Left lung (tissue), 14 donors: ENCODE measurements at places on chromosomes 4 and X. TPM values are rescaled to one million over a fixed set of nuclear protein-coding genes. Genes with fewer than 3 reads are reported as not detected.

DNA sequence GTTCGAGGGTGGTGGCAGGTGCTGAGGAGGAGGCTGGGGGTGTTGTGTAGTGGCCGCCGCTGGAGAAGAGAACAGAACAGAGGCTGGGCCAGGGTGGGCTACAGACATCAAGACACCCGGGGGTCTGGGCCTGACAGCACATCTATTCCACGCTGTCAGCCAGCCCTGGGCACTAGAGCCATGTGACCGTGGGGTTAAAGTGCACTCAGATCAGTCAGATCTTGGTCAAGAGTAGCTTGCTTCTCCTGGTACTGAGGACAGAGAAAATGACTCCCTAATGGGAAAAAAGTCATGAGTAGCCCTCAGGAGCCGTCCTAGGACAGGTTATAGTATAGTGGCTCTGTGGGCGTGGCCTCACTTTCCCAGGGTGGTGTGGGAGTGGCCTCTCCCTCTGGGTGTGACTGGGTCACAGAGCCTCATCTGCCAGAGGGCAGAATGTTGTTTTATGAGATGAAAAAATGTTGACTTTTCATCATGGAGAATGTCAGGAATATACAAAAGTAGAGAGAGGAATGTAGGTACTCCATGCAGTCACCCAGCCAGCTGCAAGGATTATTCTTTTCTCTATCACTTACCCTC, 19.4 kb downstream of the TRMT44 start:
- DNase-seq = no peak

- DNase-seq = no peak
Observed at GRCh38 chrX:76915836-76916235, 488.3 kb downstream of the MAGEE1 start.

Gene SHOX
- 0.11 TPM for polyA plus RNA-seq

GRCh38 chrX:137032841-137033773, 688 bp downstream of the GPR101 start:
- no peak for DNase-seq
